ENCODE measurements at places on chromosomes 16 and 17.

DNA sequence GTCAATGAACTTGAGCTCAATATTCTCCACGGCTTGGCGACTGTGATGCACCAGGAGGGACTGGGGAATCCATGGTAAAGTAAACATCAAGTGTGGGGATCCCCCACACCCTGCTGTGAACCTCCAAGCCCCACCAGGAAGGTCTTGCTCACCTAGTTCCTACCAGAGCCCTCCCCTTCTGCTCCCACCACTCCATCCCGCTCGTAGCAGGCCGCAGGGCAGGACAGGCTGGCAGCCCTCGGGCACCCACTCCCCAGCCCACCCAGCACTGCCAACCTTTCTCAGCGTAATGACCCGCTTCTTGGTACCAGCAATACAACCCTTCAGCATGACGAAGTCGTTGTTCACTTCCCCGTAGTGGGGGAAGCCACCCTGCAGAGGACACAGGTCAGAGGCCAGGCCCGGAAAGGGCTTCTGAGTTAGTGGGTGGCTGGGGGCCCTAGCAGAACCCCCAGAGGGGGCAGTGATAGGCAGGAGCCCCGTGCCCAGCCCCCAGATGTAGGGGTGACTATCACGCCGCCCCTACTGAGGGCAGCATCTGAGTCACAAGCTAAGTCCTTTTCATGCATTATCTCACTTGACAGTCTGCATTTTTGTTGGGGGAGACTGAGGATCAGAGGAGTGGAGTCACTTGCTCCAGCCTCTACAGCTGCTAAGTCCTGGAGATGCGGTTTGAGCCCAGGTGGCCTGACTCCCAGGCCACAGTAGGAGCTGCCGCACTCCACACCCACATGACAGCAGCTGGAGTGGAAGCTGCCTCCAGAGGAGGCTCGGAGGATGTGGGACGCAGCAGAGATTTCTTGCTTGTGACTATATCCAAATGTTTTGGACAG, 2.8 kb upstream of the MSRB1 start:
- DNase-seq: no peak

GRCh38 chr16:75377729-75378386, 55.4 kb downstream of the CFDP1 start:
- no peak for DNase-seq

DNA sequence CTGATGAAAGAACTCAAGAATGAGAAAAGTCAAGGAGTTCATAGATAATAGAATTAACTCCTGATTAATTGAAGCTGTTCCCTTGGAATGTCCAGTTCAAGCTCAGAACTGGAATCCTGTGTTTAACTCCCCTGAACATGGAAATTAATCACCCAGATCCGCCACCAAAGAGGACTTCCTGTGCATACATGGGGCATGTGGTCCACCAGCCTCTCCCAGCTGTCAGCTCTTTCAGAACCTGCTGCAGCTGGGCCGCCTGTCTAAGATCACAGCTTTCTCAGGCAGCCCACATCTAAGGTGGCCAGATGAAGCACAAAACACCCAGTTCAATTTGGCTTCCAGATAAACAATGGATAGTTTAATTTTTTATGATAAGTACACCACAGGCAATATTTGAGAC, 203.7 kb upstream of the COX10 start:
- no peak for DNase-seq

DNA sequence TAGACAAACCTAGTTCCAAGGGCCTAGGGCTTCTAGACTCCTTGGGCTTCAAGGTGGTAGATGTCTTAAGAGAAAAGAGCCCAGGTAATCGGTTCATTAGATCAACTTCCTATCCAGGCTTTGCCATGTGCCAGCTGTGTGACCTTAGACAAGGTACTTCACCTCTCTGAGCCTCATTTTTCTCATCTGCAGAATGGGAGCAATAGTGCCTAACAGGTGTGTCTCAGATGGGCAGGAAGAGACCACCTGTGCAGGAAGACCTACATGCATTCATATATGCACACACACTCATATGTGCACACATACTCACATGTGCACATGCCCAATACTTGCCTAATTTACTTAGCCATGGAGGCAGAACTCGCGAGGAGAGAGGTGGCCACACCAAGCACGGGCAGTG, 15.7 kb downstream of the SLC12A3 start:
- no peak for DNase-seq

DNA sequence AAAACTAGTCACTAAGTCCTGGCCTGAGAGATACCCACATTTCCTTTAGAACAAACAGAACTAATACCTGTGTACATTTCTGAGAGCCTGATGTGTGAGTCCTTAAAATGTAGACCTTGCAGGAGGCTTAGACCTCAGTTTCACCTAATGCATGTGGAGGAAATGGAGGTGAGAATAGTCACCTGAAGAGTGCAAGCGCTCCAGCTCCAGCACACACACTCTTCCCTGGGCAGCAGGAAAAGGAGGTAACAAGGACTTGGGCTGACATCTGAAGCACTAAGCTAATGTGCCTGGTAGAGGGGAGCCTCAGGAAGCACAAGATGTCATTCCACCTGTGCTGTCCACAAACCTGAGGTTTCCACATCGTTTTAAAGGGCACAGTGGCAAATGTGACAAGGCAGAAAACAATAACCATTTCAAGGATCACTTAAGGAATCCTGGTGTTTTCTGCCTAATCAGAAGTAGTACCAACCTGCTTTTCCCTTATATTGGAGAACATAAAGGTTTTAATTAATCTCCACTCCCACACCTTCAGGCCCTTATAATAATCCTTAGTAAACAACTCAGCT, 17.2 kb upstream of the RSL1D1 start:
- no peak for DNase-seq

- no peak for DNase-seq
Observed at GRCh38 chr16:77794586-77794985, 6.2 kb downstream of the VAT1L start.

- no peak for DNase-seq
Observed at GRCh38 chr17:77125432-77125901, 15.3 kb upstream of the SEC14L1 start.

GRCh38 chr17:58273453-58274104, 7.2 kb downstream of the MPO start:
- DNase-seq: no peak

- no peak for DNase-seq
Observed at GRCh38 chr17:40092581-40092980, 7.8 kb downstream of the NR1D1 start.

- no peak for DNase-seq
Observed at GRCh38 chr16:87351320-87351698, 32.3 kb downstream of the FBXO31 start.

GRCh38 chr17:36601303-36602029, at the start of gene MRM1:
Gene MRM1 (plus strand): TSS chr17:36601583. CDS start chr17:36601811, 228 bp downstream.
- peak; percentile 96 for DNase-seq

DNA sequence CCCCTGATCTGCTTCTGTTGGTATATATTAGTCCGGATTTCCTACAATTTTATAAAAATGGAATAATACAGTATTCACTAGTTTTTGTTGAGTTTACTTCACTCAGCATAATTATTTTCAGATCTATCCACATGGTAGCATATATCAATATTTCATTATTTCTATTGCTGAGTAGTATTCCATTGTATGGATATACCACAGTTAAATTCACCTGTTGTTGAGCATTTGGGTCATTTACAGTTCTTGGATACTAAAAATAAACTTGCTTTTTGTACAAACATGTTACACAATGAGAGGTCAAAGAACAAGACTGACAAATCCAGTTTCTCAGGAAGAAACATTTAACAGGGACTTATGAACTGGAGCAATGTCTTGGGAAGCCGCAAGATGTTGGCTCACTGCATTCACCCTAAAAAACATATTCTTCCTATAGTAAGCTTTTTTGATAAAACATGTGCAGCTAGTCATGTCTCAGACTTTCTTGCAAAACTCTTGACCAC, 126.9 kb upstream of the HS3ST2 start:
- no peak for DNase-seq

DNA sequence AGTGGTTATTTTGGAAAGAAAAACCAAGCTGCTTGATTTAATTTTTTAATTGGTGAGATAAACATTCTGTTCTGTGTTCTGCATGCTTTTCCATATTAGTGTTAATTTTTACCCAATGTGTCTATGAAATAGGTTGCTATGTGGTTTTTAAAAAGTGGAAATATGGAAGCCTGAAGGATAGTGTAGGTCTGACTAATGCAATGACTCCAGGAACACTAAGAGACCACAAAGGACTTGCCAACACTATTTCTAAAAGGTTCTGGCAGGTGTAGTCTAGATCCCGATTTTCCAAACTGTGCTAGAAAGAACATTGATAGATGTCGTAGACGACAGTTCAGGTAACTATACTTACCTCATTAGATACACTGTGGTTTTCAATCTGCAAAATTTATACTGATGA, 877.4 kb upstream of the GOT2 start:
- no peak for DNase-seq

DNA sequence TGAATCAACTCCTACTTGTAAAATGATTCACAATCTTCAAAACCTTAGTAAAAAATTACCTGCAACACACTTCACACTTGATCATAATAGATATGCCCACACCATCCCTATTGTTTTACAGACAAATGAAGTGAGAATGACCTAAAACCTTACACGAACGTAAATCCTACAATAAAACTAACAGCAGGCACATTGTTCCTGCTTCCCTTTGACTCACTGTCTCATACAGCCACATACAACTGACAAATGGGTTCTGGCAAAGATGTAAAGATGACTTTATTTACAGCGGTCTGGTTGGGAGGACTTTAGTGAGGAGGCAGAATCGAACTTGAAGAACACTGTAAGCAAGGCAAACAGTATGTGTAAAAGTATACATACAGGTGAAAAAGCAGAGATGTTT, 188.7 kb downstream of the MYO1D start:
- DNase-seq: no peak

DNA sequence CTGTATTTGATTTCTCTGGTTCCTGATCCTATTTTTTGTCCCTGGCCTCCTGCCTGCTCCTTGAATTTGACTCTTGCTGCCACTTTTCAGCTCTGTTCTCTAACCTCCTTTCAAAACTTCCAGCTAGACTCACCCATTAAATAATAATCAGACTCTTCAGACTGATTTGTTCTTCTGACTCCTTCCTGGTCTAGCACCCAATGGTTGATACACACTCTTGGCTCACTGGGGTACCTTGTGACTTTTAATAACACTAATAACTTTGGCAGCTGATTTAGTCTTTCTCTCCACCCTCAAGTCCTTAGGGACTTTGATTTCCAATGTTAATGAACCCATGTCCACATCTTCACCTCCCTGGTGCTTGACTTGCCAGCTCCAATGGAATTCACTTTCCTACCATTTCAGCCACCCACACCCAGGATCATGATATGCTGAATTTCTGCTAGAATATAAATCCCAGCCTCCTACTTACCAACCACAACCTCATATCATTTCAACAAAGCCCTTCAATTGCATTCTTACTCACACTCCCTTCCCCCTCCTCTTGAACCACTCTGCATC, 19.7 kb upstream of the C16orf82 start:
- DNase-seq: no peak

DNA sequence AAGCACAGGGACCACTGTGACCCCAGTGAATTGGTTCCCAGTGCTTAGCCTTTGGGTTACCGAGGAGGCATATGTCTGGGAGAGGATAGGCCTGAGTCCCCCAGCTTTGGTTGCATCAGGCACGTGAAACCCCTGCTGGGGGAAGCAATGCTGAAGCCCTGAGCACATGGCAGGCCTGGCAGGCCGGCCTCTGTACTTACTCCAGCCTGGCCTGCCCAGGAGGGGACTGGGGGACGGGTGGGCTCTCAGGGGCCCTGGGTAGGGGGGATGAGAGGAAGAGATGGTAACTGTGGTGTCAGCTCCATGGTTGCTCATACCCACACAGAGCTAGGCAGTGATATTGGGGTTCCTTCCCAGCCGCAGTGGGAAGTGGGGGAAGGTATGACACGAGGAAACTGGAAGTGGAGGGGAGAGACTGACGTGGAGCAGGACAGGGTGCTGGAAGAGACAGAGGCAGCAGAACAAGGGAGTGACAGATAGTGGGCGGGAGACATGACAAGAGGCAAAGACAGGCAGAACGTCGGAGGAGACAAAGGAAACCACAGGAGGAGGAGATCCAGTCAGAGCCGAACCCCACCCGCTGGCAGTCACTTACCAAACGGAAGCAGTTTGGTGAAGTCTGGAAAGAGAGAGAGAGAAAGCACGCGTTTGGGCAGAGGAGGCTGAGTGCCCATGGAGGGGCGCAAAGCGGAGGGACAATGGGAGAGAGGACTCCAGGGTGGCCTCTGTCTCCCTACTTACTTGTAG, 9.1 kb downstream of the TMEM208 start:
- DNase-seq: no peak

DNA sequence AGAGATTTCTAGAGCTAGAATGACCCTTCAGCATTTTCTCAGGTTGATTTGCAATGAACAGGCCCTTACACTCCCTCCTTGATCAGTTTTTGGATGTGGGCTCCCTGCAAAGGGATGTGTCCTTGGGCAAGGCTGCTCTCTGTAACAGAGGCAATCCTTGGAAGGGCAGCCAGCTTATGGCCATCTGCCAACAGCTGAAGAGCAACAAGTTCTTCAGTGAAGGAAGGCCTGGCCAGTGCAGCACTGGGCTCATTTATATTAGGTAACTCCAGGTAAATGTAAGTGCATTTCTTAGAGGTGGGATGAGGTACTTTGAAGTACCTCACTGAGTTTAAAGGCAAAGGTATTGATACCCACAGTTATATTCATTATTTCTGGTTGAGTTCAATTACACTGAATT, 114.3 kb upstream of the KCNJ16 start:
- DNase-seq: no peak

- DNase-seq: no peak
Observed at GRCh38 chr16:25065899-25066298, 45.6 kb upstream of the LCMT1 start.

DNA sequence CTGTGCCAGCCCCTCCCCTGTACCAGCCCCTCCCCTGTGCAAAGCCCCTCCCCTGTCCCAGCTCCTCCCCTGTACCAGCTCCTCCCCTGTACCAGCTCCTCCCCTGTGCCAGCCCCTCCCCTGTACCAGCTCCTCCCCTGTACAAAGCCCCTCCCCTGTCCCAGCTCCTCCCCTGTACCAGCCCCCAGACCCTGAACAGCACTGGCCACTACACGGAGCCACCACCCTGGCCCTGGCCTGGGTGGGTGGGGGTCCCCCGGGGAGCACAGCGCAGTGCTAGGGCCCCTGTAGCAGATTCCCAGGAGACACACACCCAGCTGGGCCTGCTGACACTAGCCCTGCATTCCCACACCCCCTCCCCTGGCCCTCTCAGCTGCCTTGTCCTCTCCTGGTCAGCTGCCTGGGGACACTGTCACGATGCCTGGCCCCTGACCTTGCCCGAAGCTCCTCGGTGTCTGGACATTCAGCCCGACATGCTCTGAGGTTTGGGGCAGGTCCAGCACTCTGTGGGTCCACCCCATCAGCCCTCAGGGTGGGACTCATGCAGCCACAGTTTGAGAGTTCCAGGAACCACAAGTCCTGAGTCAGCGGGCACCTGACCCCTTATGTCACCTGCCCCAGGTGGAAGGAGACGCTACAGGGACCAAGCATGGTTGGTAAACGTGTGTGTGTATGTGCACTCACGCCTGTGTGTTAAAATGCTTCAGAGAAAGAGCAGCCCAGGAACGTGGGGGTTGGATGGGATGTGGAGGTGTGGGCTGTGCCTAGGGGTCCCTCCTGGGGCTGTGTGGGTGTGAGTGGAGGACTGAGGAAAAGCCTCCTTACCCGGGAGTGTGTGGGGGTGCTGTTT, 114.2 kb downstream of the METRNL start:
- no peak for DNase-seq

Data from stimulated activated naive CD8-positive, alpha-beta T cell treated with anti-CD3 and anti-CD28 coated beads, Interleukin-15, Interleukin-2, amounts not matched to agents 100 U/mL and 50 U/mL, for 24 hours (primary cell).